ENCODE measurements at places on chromosomes 16 and 17.

DNA sequence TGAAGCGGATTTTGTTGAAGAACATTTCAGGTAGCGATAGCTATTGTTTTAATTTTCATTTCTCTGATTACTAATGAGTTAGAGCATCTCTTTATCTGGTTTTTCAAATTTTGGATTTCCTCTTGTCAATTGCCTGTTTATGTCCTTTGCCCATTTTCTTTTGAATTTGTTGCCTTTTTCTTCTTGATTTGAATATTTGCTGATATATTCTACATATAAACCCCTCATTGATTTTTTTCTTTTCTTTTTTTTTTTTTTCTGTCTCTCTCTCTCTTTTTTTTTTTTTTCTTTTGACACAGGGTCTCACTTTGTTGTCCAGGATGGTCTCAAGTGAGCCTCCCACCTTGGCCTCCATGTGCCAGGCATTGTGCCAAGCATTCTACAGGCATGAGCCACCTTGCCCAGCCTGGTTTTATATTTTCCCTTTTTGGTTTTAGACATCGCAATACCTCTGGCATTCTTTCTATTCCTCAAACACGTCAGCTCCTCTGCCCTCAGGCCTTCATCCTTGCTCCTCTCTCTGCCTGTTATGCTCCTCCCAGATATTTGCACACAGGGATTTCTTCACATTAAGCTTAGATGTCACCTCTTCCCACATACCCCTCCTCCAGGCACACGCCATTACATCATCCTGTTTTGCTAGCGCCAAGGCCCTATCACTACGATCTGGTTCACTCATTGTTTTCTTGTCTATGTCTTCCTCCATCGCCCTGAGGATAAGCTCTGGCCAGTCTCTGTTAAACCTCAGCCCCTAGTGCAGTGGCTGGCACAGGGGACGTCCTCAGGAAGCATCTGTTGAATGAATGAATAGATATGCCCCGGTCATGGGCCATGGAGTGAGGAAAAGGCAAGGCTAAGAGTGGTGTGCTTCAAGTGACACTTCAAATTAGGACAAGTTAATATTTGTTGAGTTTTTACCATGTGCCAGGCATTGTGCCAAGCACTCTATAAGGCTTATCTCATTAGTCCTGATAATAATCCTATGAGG lies 8.6 kb downstream of the SARM1 start:
- H3K36me3 ChIP-seq = peaks cover 10% of the 10 kb centered on the region
- H3K4me3 ChIP-seq = no peak overlapping the region
- peaks cover 6% of the 10 kb centered on the region for H3K27me3 ChIP-seq
- H3K27ac ChIP-seq = no peak overlapping the region

- peak overlapping the region; percentile 84 for H3K4me3 ChIP-seq
- H3K36me3 ChIP-seq = no peaks in the 10 kb centered on the region
- peaks cover 12% of the 10 kb centered on the region for H3K27me3 ChIP-seq
- no peak overlapping the region for H3K27ac ChIP-seq
- DNase-seq = no peak
Observed at GRCh38 chr17:48012654-48013053, 24.9 kb downstream of the COPZ2 start.

DNA sequence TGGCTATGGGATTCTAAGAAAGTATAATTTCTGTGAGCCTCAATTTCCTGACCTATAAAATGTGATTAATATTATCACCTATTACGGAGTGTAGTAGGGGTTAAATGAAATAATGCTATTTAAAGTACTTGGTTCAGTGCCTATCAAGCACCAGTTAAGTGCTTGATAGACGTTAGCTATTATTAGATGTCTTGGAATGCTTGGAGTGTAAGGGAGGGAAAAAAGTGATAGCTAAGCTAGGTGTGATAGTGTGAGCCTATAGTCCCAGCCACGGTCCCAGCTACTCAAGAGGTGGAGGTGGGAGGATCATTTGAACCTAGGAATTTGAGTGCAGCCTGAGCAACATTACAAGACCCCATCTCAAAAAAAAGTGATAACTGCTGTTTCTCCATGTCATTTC lies 7.5 kb downstream of the ORC6 start:
- no peaks in the 10 kb centered on the region for H3K27me3 ChIP-seq
- H3K36me3 ChIP-seq = peaks cover 6% of the 10 kb centered on the region
- H3K4me1 ChIP-seq = peaks cover under 1% of the 10 kb centered on the region
- no peak overlapping the region for H3K4me3 ChIP-seq
- H3K27ac ChIP-seq = no peak overlapping the region

- no peak overlapping the region for H3K4me3 ChIP-seq
- DNase-seq = no peak
- H3K27ac ChIP-seq = no peak overlapping the region
- no peaks in the 10 kb centered on the region for H3K27me3 ChIP-seq
Observed at GRCh38 chr17:19502517-19502916, 31.1 kb upstream of the SLC47A1 start.

GRCh38 chr17:77317091-77317750 lies 176.5 kb downstream of the SEC14L1 start:
- H3K4me1 ChIP-seq = peaks cover 41% of the 10 kb centered on the region
- no peaks in the 10 kb centered on the region for H3K36me3 ChIP-seq
- H3K27me3 ChIP-seq = no peaks in the 10 kb centered on the region
- no peak overlapping the region for H3K4me3 ChIP-seq

GRCh38 chr17:53273126-53273525 lies 549.6 kb upstream of the KIF2B start:
- H3K36me3 ChIP-seq = no peaks in the 10 kb centered on the region
- no peak overlapping the region for H3K4me3 ChIP-seq
- H3K27me3 ChIP-seq = no peaks in the 10 kb centered on the region

DNA sequence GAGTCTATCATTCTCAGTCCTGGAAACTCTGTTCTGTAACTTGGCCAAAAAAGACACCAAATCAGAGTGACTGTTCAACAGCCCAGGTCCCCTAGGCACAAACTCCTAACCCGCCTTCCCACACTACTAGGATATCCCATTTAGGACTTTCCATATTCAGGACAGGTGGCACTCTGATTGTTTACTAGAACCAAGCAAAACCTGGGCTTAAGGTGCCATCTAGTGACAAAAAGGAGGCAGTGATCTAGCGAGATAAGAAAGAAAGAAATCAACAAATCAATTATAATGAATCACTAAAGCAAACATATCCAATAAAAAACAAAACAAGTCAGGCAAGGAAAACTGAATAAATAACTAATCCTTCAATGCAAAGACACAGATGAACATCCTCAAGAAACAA lies 203.9 kb downstream of the CEP112 start:
- peaks cover 2% of the 10 kb centered on the region for H3K27me3 ChIP-seq
- H3K27ac ChIP-seq = no peak overlapping the region
- H3K4me3 ChIP-seq = no peak overlapping the region
- H3K36me3 ChIP-seq = peaks cover 8% of the 10 kb centered on the region
- H3K4me1 ChIP-seq = no peaks in the 10 kb centered on the region
- DNase-seq = no peak

DNA sequence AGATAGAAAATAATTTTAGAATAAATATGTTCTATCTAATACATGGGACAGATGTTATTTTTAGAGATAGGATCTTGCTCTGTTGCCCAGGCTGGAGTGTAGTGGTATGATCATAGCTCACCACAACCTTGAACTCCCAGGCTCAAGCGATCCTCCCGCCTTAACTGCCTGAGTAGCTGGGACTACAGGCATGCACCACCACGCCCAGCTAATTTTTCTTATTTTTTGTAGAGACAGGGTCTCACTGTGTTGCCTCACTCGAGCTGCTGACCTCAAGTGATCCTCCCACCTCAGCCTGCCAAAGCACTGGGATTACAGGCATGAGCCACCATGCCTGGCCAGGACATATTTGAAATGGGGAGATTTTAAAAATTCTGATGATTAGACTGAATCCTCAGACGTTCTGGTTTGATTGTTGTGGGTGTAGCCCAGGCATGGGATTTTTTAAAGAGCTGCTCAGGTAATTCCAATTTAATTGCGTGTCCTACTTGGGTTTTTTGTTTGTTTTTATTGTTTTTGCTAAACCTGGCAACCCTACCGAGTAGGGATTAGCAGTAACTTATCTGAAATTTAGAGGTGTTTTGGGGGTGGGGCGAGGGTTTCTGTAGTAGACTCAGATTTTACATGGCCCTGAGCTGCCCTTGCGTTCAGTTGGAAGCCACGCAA lies 142.9 kb downstream of the RAB11FIP4 start:
- H3K27me3 ChIP-seq = no peaks in the 10 kb centered on the region
- peaks cover 39% of the 10 kb centered on the region for H3K4me1 ChIP-seq
- H3K4me3 ChIP-seq = no peak overlapping the region
- no peak for DNase-seq
- peaks cover 15% of the 10 kb centered on the region for H3K36me3 ChIP-seq

DNA sequence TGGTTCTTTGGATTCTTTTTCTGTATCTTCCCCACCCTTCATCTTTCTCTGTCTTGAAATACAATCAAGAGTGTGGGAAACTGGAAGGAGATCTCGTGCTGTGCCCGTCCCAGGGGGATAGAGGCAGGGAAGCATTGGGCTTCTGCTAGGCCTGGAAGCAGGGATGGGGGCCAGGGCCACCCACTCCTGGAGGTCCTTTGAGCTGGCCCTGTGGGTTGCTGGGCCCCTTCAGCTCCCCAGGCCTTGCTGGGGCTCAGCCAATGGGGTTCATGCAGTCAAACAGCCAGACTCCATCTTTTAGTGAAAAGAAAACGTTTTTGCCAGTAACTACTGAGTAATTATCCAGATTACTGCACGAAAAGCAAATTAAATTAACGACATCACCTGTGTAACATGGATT lies 67.8 kb downstream of the CCDC182 start:
- no peak overlapping the region for H3K27ac ChIP-seq
- H3K4me3 ChIP-seq = no peak overlapping the region
- H3K4me1 ChIP-seq = no peaks in the 10 kb centered on the region
- peak; percentile 3 for DNase-seq

DNA sequence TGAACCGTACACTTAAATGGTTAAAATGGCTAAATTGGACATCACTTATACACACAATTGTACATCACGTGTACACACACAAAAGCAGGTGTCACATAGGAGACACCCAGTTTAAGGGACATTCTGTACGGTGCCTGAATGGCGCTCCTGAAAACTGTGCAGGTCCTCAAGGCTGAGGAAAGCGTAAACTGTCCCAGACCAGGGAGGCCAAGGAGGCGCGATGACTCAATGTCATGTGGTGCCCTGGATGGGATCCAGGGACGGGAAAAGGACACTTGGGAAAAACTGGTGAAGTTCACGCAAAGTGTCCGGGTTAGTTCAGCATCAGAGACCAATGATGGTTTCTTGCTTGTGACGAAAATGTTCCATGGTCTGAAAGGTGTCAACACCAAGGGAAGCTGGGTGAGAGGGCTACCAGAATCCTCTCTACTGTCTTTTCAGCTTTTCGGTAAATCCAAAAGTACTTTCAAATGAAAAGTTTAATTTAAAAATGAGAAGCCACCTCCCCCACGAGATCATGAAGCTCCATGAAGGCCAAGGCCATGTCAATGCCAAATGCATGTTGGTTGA lies 112.2 kb downstream of the CMIP start:
- no peaks in the 10 kb centered on the region for H3K27me3 ChIP-seq
- no peak for DNase-seq
- H3K4me1 ChIP-seq = peaks cover 23% of the 10 kb centered on the region

GRCh38 chr16:50696575-50697420 lies 3.4 kb downstream of the NOD2 start:
- H3K36me3 ChIP-seq = no peaks in the 10 kb centered on the region
- peak overlapping the region; percentile 92 for H3K27ac ChIP-seq

- no peak for DNase-seq
- H3K4me3 ChIP-seq = no peak overlapping the region
- H3K27me3 ChIP-seq = peaks cover 20% of the 10 kb centered on the region
- no peak overlapping the region for H3K27ac ChIP-seq
Observed at GRCh38 chr16:86198206-86199118, 299.5 kb downstream of the IRF8 start.
